ENCODE measurements at places on chromosomes 12 and 14.

- DNase-seq = no peak
These were observed 92.9 kb upstream of the TBX3 start for GRCh38 chr12:114776731-114777442.

- DNase-seq = no peak
These were observed 293.1 kb upstream of the FKBP4 start for GRCh38 chr12:2501464-2502191.

GRCh38 chr14:67935371-67935770 is 115.8 kb downstream of the RAD51B start:
- DNase-seq = no peak

GRCh38 chr14:26204728-26205479 is 392.9 kb downstream of the NOVA1 start:
- no peak for DNase-seq

GRCh38 chr14:79583738-79584408 is 627.4 kb downstream of the DIO2 start:
- no peak for DNase-seq

DNA sequence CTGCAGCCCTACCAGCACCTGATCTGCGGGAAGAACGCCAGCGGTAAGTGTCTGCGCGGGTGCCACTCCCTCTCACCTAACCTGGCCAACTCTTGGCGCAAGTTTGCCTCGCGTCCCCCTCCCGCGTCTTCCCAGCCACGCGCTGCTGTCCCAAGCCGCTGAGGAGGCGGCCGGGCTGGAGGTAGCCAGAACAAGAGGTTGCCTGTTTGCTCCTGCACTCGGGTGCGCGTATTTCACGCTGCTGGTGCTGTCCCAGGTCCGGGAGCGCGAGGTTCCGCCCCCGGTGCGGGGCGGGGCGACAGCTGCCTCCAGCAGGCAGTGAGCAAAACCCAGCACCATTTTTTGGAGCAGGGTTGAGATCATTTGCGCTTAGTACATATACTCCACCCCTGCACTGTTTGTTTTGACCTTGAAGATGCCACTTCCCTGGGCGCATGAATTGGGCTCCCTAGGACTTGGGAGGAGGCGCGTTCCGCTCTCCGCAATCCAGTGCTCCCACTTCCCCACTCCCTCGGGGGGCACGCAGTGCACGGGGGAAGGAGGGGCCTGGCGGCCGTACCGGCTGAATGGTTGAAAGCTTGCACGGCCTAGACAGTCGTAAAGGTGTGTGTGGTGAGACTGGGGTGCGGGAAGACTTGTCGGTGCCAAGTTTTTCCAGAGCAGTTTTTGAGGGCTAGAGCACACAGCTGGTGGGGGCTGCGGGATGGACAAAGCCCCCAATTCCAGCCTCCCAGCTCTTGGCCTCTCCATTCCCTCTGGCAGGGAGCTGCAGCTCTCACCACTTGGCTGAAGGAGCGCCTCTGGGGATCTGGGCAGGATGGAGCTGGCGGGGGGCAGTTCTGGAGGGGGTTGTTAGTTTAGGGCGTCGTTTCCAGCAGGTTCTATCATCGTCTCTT is 226.9 kb upstream of the CRY1 start:
- DNase-seq = no peak

DNA sequence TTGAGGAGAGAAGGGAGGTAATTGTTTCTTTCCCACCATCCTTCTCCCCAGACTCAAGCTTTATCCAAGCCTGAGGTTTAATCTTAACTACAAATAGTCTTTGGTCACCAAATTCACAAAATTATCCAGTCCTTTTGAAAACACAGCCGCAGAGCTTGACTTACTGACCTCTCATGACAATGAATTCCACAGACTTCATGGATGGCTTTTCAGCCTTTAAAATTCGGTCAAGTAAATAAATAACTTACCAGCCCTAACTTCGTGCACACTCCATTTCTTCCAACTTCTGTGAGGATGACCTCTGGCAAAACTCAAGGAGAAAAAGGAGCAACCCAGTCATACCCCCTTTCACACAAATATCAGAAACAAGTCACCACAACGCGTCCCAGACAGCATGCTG is 137.0 kb upstream of the CDKN3 start:
- no peak for DNase-seq

GRCh38 chr14:22485649-22486048 is 103.4 kb downstream of the DAD1 start:
- DNase-seq = no peak

DNA sequence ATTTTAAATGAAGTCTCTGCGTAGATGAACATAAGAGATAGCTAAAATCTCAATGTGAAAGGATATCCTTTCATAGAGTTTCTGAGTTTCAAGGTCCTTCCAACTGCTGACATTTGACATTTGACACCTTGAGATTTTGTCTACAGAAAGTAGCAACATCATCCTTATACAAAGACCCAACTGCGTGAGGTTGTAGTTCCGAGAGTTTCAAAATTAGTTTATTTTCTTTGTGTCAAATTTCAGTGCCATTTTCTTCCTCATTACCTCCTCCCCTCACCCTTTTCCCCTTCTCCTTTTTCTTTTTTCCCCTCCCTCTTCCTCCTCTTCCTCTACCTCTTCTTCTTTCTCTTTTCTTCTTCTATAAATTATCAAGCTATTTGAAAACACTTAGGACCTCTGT is 26.9 kb upstream of the BATF start:
- no peak for DNase-seq

GRCh38 chr14:76430017-76430416 is 54.1 kb downstream of the ESRRB start:
- no peak for DNase-seq

DNA sequence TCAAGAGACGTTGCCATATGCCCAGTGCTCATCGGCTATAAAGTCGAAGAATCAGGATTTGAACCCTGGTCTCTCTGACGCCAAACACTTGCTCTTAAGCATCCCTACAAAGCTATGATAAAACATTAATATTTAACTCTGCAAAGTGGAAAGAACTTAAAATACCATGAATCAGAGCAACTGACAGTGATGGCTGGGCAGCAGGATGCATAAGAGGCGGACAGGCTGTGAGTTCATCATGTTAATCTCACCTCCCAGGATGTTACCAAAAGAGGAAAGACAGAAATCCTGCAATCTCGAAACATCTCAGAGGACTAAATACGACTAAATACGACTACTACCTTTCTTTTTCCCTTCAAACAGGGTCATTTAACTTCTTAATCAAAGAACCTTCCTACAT is 5.8 kb downstream of the DICER1 start:
- DNase-seq = no peak

DNA sequence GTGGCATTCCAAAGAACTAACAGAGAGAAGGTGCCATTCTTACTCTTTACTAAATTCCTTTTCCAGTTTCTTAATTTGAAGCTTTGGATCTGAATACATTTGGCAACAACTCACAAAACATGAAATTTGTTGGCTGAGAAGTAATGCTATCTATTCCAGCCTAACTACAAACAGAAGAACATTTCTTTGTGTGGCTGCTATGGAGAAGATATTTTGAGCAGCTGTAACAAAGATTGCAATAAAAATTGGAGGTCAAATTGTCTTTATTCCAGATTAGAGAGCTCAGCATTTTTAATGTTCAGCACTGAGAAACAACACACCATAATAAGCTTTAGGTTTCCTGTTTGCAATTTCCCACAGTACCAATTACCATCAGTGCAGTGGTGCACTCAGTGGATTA is 835.8 kb upstream of the FLRT2 start:
- DNase-seq = no peak

GRCh38 chr14:70602254-70602653 is 1.8 kb upstream of the MED6 start:
- DNase-seq = no peak

DNA sequence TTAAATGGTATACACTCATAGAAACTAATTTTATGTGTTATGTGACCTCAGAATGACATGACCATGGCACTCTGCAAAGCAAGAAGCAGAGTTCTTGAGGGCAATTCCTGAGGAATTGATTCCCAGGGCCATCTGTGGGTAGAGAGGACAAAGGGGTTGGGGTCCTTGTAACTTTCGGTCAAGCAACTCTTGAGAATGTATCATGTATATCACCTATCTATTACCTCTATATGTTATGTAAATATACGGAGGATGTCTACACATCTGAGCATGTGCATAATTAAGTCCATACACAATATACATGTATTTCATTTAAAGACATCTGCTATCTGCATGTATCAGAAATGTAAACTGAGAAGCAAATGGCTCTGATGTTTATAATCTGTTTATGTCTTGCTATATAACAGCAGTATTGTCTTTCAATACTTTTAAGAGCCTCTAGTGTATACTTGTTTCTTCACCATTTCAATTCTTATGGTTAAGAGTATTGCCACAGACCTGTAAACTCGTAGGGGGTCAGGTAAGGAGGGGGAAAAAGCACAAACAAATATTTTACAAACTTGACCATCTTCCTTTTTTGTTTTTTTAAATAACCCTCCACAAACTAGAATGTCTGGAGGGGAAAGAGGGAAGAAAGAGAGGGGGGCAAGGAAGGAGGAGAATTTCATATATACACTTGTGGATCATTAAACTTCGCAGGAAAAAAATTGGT is 4.5 kb downstream of the FOXA1 start:
- DNase-seq = no peak

GRCh38 chr12:8696442-8697090 is 1.2 kb upstream of the RIMKLB start:
- DNase-seq = no peak

DNA sequence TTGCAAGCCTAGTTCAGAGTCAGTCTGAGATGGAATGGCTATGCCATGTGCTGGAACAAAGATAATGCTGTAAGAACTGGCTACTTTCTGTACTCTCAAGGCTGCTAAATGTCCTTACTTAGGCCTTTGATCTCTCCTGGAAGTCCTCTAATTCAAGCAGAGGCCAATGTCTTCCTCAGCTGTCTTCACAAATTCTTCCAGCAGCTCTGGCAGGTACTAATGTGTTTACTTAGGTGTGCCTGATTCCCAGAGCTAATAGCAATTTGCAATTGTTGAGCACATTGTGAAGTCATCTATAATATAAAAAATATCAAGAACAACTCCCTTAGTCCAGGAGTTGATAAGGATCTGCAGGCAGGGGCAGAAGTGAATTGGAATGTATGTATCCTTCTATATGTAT is 3.8 kb upstream of the MYF5 start:
- no peak for DNase-seq

DNA sequence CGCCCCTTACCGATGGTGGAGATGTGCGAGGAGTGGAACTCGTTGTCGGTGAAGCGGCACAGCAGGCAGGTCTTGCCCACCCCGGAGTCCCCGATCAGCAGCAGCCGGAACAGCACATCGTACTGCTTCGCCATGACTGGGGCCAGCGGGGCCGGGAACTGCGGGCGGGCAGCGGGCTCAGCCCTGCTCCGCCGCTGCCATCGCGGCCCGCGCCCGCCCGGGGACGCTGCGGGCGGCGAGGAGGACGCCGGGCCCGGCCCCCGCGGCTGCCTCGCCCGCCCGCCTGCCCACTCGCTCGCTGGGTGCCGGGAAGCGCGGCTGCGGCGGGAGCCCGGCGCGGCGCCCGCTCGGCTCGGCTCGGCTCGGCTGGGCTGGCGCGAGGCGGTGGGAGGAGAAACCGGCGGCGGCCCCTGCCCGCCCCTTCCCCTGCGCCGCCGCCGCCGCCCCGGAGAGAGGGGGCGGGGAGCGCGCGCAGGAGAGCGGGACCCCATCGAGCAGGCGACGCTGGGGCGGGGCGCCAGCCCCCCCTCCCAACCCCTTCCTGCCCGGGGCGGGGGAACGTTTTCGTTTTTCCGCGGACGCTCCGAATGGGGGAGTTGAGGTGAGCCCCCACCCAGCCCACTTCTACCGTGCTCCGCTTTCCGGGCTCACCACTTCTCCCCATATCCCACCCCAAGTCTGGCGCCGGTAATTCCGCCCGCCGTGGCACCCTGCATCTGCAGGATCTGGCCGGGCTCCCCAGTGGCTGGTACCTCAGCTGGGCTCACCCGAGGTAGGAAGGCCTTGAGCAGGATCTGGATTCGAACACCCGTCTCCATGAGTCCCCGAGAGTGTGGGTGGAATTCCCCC is at the start of gene RAB15:
Gene RAB15 (minus strand): TSS at position 394 of the 849 bp plus-strand sequence. CDS start 260 bp downstream, at position 134.
- DNase-seq = no peak

DNA sequence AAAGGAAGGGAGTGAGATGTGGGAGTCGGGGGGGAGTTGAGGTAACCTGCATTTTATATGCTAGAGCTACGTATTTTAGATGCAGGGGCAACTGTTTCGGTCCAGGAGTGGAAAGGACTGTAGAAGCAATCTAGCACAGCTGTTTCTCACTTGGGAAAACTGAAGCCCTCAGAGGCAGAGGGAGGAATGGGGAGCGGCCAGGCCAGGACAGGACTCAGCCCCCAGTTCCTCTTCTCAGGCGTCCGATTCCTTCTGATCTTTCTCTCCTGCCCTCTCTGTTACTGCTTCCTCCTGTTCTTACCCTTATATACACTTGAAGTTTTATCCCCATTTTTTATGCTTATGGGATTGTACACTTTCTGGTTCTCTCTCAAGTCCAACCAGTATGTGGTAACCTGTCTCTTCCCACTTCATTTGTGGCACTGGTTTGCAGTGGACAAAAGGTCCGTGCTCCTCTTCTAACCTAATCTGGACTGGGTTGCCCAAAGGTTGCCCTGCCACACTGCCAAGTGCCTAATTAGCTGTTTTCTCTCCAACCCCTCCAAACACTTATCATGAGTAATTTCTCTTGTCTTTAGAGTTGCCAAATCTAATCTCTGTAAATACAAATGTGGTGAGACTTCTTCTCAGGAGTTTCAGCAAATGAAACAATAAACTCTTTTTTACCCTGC is 16.2 kb downstream of the LPCAT3 start:
- DNase-seq = no peak

- DNase-seq = no peak
These were observed 85.8 kb downstream of the EXOC5 start for GRCh38 chr14:57182760-57183503.

GRCh38 chr12:51393676-51394545 is 2.7 kb upstream of the GALNT6 start:
- DNase-seq = no peak

- DNase-seq = no peak
These were observed 177.4 kb downstream of the DICER1 start for GRCh38 chr14:94979891-94980290.

GRCh38 chr12:97545804-97546203 is 83.2 kb downstream of the RMST start:
- DNase-seq = no peak

DNA sequence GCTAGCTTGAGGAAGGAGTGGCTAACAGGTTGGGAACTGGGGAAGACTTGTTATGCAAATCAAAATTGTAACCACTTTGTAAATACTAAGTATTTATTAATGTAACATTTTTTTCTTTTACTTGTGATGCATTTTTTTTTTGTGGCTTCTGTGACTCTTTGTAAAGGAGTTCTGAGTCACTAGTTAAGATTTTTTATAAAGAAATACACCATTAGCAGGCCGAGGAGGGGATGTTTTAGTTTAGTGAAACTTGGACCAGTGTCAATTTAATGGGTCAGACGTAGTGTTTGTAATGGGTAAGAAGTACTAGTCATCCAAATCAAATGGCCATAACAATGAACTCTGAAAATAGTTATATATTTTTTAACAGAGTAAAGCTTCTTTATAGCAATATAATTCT is 43.1 kb downstream of the AKAP6 start:
- no peak for DNase-seq

DNA sequence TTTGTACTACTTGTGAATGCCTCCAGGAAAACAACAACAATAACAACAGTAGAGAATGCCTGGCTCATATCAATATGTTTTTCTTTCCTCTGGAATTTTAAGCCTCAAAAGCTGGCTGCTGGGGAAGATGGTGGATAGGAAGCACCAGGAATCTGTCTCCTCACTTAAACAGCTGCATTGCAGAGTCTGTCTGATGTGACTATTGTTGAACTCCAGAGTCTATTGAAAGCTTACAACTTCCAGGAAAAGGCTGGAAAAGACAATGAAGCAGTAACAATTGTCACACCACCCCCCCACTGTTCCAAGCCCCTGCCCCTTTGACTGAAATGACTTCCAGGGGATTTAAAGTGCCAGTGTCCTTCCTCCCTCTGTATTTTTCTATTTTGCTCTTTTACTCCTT is 309.7 kb downstream of the BMP4 start:
- no peak for DNase-seq

- no peak for DNase-seq
These were observed 91.5 kb downstream of the FBXL14 start for GRCh38 chr12:1502831-1503230.

All from NCI-H1436 treated with DMSO at 0.1 percent for 48 hours (cell line).